ENCODE measurements at places on chromosomes 12 and 14.

DNA sequence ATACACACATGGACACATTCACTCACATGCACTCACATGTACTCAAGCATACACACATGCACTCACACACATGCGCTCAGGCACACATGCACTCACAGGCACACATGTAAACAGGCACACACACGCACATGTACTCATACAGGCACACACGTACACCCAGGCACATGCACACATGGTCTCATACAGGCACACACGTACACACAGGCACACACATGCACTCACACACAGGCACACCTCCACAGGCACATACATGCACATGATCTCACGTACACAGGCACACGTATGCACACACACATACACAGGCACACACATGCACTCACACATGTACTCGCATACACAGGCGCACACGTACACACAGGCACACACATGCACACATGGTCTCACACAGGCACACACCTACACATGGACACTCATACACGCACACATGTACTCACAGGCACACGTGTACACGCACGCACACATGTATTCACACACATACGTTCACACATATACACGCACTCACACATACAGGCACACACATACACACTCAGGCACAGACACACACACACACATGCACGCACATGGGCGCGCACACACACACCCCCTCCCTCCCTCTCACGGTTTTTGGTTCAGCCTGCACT lies 138.9 kb downstream of the CACNA1C start:
- DNase-seq: no peak

GRCh38 chr12:114168061-114168460 lies 201.9 kb upstream of the RBM19 start:
- no peak for DNase-seq

GRCh38 chr14:30790827-30791226 lies 83.5 kb upstream of the COCH start:
- no peak for DNase-seq

DNA sequence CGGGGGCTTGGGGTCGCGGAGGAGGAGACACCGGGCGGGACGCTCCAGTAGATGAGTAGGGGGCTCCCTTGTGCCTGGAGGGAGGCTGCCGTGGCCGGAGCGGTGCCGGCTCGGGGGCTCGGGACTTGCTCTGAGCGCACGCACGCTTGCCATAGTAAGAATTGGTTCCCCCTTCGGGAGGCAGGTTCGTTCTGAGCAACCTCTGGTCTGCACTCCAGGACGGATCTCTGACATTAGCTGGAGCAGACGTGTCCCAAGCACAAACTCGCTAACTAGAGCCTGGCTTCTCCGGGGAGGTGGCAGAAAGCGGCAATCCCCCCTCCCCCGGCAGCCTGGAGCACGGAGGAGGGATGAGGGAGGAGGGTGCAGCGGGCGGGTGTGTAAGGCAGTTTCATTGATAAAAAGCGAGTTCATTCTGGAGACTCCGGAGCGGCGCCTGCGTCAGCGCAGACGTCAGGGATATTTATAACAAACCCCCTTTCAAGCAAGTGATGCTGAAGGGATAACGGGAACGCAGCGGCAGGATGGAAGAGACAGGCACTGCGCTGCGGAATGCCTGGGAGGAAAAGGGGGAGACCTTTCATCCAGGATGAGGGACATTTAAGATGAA lies 630 bp downstream of the FOS start:
- DNase-seq: peak; percentile 84

- DNase-seq: no peak
These were observed 240.5 kb upstream of the DAAM1 start for GRCh38 chr14:58947814-58948445.

Measured in suppressor macrophage treated with lipopolysaccharide for 1 hour (primary cell).